ENCODE measurements at places on chromosomes 2 and 18.

DNA sequence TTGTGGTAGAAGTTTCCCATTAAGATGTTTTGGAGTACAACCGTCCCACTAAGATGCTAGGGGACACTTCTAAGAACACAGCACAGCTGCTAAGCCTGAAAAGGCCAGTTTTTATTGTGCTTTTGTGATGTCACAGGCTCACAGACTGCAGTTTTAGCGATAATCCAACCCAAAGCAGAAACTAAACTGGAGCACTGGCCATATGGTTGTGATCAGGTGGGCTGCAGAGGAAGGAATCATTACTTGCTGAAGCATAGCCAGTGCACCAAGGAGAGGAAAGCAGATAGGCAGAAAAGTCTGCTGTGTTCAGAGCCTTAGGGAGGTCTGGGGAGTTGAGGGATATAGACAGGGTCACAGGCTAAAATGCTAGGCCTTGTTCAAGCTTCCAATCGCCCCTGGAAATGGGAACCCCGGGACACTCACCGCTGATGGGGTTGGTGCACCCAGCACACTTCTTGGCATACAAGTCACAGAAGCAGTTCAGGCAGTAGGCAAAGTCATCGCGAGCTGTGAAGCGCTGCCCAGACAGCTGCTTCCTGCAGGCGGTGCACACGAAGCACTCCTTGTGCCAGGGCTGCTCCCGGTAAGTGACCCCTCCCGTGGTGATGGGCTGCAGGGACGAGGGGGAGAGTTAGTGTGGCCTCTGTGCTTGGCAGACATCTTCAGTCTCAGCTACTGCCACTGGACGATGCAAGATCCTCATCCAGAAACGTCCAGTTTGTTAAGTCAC is 25.7 kb downstream of the C2orf49 start:
- no peak for DNase-seq

DNA sequence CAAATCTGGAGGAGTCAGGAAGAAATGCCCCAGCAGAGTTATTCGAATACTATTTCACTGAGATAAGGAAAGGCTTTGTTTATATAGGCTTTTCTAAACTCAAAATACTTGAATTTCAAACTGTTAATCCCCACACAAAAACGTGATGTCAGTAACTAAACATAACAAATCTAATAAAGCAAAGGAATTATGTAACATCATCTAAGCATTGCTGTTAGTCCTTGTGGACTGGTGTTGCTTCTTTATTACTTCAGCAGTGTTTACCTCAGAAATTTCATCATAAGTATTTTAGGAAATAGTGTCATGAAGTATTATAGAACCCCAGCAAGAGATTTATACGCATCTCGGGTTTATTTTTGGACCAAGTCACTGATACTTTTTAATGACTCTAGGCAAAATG is 19.7 kb upstream of the SANBR start:
- DNase-seq = no peak

DNA sequence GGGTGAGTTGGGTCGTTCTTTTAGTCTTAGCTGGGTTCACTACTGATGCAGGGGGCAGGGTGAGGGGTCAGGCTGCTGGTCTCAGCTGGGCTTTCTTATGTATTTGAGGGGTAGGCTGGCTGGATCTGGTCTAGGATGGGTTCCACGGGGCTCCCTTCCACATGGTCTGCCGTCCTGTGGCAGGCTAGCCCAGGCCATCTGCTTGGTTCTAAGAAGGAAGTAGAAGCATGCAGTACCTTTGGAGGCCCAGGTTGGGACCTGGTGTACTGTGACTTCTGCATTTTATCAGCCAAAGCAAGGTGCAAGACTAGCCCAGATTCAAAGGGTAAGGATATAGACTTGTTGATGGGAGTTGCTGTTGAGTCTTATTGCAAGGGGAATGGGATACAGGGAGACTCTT is 35.5 kb upstream of the MGAT5 start:
- no peak for DNase-seq

- no peak for DNase-seq
Observed at GRCh38 chr2:178268435-178268834, 74.1 kb downstream of the OSBPL6 start.

GRCh38 chr2:152861349-152861942 is 143.0 kb downstream of the ARL6IP6 start:
- DNase-seq = peak; percentile 62

- no peak for DNase-seq
Observed at GRCh38 chr18:47968721-47969120, 38.3 kb upstream of the SMAD2 start.

- DNase-seq = no peak
Observed at GRCh38 chr18:58965291-58966004, 100.8 kb downstream of the ZNF532 start.

DNA sequence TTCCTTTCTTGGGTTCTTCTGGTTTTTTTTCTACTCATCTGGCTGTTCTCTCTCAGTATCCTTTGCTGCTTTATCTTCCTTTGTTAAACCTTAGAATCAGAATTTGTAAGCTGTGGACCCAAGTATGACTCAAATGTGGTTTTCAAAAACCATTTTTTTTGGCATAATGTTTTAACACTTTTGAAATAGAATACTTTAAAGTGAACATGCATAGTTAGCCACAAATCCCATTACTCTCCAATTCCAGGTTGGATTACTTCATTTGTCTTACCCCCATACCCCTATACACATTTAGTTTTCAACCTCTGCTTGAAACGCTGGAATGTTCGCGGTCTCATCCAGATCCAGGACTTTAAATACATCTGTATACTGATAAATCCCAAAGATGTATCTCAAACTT is 29.1 kb downstream of the ALMS1 start:
- DNase-seq = no peak

DNA sequence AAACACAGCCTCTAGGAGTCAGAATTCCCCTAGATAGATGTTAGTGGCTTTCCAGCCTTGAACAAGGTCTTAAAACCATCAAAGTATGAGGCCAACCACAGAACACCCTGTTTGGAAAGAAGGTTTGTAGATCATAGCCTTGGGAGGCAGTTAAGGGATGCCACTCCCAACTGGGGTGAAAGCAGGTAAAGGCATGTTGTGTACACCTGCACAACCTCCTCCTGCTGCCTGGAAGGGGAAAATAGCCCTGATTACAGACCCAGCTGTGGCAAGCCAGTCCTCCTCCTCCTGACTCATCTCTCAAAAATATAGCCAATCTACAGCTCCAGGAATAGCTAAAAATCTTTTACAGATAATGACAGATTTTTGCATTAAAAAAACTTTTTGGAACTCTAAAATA is 108.1 kb downstream of the RBM43 start:
- DNase-seq = no peak

- DNase-seq = no peak
Observed at GRCh38 chr2:80643598-80643997, 339.0 kb upstream of the LRRTM1 start.

DNA sequence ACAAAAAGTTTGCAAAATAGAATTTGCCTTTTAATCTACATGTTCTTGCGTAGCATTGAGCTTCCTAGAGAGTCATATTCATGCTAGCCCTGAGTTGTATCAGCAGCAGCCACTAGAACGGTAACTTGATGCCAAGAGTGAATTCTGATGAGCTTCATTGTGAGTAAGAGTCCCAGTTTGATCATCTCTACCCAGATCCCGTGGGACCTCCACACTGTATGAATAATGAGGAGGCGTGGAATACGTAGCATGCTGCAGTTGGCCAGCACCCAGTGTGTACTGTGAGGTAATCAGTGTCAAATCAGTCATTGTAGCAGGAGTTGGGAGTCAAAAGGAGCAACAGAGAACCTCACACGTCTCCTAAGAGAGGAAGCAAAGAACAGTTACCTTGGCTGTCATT is 197.9 kb downstream of the NEDD4L start:
- DNase-seq = peak; percentile 78

GRCh38 chr2:149422337-149422990 is 92.1 kb downstream of the LYPD6 start:
- DNase-seq = no peak

- DNase-seq = no peak
Observed at GRCh38 chr18:62554061-62554815, 31.4 kb downstream of the ZCCHC2 start.

- peak; percentile 63 for DNase-seq
Observed at GRCh38 chr2:174681099-174682006, 82.9 kb downstream of the CHRNA1 start.

- no peak for DNase-seq
Observed at GRCh38 chr2:72744049-72744448, 81.8 kb downstream of the EXOC6B start.

DNA sequence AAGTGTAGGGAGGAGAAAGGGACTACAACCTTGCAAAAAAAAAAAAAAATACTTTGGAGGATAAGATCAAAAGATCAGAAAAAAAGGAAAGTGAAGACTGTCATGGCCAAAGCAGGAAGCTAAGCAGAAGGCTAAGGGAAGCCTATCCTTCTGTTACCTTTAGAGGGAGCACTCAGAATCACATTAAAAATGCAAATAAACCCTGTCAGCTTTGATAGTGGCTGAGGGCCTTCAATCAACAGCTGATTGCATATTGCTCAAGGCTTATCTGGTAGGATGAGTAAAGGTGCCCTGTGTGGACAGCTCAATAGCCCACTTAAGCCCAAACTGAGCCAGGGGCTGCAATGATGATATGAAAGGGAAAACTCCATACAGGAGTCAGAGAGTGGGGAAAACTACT is 1021.2 kb downstream of the LRP1B start:
- DNase-seq = peak; percentile 27

DNA sequence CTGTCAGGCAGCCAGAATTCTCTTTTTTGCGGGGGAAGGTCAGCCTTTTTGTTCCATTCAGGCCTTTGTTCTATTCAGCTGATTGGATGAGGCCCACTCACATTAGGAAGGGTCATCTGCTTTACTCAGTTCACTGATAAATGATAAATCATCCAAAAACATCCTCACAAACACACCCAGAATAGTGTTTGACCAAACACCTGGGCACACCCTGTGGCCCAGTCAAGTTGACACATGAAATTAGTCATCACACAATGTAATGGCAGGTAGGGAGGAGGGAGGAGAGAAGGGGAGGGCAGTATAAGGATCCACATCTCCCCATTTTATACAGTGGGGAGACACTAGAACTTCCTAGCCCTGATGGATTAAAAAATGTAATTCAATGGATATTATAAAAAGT is 8.3 kb upstream of the RMC1 start:
- no peak for DNase-seq

GRCh38 chr18:267380-267687 is 513 bp downstream of the THOC1 start:
- peak; percentile 59 for DNase-seq

- DNase-seq = no peak
Observed at GRCh38 chr2:212015588-212015987, 523.0 kb downstream of the ERBB4 start.

- DNase-seq = no peak
Observed at GRCh38 chr2:232435805-232436204, 20.1 kb upstream of the ALPI start.

GRCh38 chr18:63182861-63183260 is 136.7 kb downstream of the BCL2 start:
- DNase-seq = no peak

- no peak for DNase-seq
Observed at GRCh38 chr2:82411071-82411470, 2048.0 kb downstream of the SUCLG1 start.

- no peak for DNase-seq
Observed at GRCh38 chr2:190986221-190986953, 27.6 kb downstream of the STAT1 start.

- no peak for DNase-seq
Observed at GRCh38 chr2:108492364-108492763, 41.9 kb upstream of the LIMS1 start.

DNA sequence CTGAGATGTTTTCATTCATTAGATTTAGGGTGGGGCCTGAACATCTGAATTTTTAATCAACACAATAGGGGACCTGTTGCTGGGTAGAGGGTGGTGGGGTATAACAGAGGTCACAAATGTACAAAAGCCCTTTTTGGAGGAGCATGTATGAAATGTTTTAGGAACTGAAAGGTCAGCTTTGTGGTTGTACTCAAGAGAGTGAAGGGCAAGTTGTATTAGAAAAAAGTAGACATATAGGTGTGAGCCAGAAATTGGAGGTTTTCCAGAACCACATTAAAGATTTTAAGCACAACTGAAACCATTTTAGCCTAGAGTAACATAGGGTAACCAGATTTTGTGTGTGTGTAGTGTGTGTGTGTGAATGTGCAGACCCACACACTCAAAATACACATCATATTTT is 62.3 kb downstream of the PTPRM start:
- no peak for DNase-seq

DNA sequence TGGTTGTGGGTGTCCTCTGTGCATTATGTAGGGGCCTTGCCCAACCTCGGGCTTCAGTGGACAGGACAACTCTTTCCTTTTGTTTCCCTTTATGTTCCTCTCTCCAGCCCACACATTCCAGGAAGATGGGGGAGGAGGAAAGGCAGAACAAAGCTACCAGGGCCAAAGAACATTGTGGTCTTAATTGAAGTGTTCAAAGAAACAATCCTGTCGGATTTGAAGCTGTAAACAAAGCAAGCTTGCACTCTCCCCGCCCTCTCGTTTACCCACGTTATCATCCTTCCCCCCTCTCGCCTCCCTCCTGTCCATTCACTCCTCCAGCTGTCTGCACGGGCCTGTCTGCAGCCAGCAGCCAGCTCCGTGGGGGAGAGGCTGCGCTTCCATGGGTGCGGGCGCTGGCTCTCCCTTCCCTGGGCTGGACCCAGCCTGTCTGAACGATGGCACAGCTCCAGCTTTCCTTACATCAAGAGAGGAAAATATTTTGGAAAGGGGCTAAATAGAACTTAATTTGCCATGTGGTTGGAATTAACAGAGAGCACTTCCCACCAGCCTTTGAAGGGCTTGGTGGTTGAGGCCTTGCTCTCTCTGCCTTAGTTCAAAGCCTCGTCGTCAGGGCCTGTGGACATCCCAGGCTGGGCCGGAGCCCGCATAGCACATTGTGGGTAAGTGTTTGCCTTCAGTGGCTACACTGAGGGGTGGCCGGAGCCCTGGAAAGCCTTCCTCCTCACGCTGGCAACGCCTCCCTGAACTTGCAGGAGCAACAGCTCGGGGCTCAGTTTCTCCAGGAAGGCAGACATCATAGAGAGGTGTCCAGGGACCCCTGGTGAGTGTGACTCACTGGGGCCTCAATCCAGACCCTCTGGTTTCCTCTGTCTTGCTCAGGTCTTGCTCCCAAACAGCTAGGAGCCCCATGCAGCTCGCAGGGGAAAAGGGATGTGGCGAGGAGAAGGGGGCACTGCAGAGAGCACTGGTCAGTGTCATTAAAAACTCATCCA is 60.6 kb upstream of the HS6ST1 start:
- no peak for DNase-seq

- DNase-seq = no peak
Observed at GRCh38 chr18:51153659-51154371, 43.7 kb downstream of the MEX3C start.

- DNase-seq = no peak
Observed at GRCh38 chr2:189854187-189854586, 69.9 kb downstream of the PMS1 start.

DNA sequence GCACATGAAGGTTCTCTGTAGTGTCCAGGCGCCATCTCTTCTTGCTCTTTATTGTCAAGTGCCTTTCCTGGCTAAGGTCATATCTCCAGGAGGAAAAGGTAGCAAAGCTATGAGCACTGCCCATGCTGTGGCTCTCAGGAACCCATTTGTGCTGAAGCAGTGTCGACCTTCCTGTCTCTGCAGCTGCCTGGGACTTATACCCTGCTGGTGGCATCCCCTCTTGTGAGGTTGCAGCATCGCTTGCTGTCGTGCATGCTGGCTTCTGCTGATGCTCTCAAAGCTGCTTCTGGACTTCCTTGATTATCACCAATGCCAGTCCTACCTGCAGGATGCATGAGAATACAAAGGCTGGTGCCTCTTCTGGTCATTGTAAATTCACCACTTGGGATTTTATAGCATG is 22.1 kb upstream of the PTPN2 start:
- DNase-seq = no peak

- no peak for DNase-seq
Observed at GRCh38 chr2:40062381-40062780, 283.3 kb upstream of the THUMPD2 start.

Measured in NCI-H526 (cell line).